ENCODE measurements at places on chromosomes 12 and 14.
A peak's percentile ranks its signal among the peaks of the same experiment; 100 is the strongest.

DNA sequence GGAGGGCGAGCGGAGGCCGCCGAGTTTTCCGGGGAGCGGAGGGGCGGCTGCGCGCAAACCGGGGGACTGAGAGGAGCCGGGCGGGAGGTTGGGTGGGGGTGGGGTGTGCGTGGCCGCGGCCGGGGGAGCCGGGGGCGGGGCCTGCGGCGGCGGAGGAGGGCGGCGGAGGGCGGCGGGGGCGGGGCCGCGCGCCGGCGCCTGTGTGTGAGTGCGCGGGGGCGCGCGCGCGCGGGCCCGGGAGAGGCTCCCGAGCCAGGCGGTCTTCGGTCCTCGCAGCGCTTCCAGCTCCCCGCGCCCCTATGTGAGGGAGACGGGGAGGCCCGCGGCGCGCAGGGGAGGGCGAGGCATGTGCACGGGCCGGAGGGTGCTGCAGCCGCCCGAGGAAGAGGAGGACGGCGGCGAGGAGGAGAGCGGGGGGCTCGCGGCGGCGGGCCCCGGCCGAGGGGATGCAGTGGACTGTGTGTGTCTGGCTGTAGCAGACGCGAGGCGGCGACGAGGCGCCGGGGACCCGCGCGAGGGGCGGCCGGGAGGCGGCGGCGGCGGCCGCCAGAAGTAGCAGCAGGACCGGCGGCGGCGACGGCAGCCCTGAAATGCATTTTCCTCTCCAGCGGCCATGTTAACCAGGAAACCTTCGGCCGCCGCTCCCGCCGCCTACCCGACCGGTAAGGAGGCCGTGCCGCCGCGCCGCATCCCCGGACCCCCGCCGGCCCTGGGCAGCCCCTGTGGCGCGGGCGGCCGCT lies at the start of gene DYRK2:
TSS of gene DYRK2 (plus strand) at position 225 of the 740 bp plus-strand sequence. CDS start at position 614, 389 bp downstream.
- peak; percentile 49 for DNase-seq

DNA sequence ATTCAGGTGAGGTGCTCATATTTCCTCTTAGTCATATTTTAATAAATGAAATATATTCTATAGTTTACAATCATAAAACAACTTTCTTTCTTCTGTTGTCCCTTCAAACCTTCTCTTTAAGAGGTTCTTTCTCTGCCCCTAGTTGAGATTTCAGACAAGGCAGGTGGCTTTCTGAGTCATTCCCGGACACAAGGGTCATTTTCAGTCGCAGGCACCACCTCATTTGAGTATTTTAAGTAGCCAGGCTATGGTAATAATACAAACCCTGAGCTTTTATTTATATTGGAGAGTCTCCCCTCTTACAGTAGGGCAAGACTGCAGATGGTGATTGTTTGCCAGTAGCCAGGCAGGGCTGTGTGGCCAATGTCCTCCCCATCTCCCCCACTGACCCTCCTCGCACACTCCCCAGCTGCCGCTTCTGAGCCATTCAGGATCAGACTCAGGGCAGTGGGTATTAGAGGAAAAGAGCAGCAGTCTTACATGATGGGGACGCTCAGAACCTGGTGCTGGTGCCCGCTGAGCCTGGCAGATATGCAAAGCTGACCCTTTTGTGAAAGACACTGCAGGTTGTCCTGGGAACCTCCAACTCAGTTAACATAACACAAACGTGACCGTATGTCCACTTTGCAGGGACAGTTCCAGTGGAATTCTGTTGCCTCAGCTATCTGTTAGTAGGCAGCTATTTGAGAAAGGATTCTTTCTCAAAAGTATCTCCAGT lies 101.1 kb upstream of the BCL2L14 start:
- no peak for DNase-seq

DNA sequence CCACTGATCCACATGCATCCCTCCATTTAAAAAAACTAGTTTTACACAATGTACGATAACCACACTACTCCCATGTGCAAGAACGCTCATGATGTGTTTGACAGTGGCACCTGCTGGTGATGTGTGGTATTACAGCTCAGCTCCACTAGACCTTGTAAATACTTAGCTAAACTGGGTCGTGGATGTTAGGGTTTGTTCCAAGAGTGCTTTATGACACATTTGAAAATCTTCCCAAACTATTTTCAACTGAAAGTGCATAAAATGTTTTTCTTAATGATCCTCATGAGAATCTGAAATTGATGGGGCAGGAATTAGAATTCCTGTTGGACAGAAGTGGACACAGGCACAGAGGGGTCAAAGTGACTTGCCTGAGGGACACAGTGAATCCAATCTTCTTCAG lies 99.2 kb downstream of the SCARB1 start:
- no peak for DNase-seq

DNA sequence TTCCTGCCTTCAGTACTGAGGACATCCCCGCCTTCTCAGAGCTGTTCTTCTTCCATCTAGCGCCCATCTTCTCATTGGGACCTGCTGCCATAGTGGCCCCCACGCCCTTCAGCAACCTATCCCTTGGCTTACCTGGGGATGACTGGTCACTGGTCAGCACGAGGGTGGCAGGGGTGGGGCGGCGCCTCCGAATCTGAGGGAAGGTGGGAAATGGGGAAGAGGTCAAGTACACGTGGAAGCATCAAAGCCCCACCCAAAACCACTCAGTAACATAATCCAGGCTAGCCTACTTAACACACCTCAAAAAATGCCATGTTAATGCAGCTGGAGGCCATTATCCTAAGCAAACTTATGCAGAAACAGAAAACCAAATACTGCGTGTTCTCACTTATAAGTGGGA lies 4.3 kb downstream of the PPP1R1A start:
- no peak for DNase-seq

DNA sequence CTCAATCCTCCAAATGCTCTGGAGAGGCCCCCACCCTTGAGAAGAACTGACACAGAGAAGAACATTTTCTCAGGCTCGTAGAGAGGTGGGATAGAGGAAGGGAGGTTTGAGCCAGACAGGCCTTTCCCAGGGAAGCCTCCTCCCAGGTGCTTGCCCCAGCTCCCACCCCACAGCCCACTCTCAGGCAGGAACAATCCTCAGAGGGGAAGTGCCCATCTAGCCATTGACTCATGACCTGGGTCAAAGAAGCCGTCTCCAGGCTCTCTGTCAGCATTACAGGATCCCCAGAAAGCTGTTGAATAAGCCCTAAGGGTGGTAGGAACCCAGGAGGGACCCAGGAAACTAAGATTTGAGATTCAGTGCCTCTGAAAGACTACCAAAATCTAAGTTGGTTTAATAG lies 3.8 kb downstream of the AQP6 start:
- DNase-seq: no peak

DNA sequence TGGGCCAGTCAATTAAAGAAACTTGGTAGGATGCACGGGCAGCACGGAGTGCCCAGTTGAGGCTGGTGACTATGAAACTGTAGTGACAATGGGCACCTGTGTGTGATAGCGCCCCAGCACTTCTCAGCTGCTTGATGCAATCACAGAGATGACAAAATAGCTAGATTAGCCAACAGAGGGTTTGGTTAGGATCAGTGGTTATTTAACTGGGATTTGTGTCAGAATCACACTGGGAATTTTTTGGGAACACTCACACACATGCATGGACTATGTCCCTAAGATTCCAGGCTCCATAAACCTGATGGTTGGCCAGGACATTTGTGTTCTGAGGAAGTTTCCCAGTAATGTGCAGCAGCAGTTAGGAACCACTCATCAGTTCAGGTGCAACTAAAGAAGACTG lies 51.2 kb upstream of the DAAM1 start:
- no peak for DNase-seq

DNA sequence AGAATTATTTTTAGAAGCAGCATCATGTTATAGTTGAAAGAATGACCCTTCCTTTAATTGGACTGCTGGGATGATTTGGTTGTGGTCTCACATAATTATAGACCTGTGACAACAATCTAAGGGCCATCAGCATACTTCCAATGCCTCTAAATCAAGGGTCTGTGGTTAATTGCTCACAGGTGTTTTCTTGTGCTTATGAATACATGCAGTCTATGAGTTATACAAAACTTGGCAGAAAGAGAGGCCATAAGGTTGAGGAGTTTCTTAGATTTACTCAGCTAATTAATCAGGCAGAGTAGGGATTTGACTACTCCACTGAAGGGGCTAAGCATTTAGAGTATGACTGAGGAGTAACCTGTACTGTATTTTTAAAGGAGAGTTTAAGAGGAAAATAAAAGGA lies 37.0 kb upstream of the FRMD6 start:
- DNase-seq: no peak

GRCh38 chr14:72755766-72756165 lies 138.1 kb downstream of the DPF3 start:
- DNase-seq: no peak

DNA sequence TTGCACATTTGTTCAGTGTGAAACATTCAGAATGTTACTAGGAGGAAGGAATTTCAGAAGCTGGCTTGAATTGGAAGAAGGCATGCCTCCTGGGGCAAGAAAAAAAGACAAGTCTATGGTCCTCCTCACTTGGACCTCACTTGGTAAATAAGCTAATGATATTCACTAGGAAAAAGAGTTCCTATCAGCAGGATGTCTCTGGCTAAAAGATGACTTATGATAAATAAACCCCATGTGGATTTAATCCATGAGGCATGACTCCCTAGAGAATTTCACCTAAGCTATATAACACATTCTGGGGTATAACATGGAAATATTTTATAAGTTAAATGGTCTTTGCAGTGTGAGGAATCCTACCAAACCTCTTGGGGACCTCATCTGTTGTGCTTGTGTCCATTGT lies 199.9 kb downstream of the LRIG3 start:
- no peak for DNase-seq

GRCh38 chr12:57604992-57605810 lies 577 bp downstream of the DTX3 start:
- no peak for DNase-seq

GRCh38 chr12:102564026-102564425 lies 83.7 kb upstream of the IGF1 start:
- DNase-seq: no peak

GRCh38 chr14:60643141-60643462 lies 6.2 kb downstream of the SIX1 start:
- DNase-seq: no peak

DNA sequence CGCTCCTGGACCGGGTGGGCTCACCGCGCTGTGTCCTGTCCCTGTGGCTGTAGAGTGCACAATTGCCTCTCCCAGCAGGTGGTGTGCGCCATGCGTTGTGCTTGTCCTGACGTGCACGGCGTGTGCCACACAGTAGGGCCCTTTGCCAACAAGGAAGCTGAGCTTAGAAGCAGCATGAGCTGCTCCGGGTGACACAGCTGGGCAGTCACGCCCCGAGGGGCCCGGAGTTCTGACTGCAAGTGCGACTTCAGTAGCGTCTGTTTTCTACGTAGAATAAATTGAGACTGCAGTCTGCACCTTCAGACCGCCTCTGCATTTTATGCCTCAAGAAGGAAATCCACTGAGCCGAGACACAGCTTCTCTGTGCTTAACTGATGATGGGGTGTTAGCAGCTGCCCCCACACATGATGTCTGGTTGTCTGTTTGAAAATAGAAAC lies 81.6 kb downstream of the ADGRD1 start:
- no peak for DNase-seq

DNA sequence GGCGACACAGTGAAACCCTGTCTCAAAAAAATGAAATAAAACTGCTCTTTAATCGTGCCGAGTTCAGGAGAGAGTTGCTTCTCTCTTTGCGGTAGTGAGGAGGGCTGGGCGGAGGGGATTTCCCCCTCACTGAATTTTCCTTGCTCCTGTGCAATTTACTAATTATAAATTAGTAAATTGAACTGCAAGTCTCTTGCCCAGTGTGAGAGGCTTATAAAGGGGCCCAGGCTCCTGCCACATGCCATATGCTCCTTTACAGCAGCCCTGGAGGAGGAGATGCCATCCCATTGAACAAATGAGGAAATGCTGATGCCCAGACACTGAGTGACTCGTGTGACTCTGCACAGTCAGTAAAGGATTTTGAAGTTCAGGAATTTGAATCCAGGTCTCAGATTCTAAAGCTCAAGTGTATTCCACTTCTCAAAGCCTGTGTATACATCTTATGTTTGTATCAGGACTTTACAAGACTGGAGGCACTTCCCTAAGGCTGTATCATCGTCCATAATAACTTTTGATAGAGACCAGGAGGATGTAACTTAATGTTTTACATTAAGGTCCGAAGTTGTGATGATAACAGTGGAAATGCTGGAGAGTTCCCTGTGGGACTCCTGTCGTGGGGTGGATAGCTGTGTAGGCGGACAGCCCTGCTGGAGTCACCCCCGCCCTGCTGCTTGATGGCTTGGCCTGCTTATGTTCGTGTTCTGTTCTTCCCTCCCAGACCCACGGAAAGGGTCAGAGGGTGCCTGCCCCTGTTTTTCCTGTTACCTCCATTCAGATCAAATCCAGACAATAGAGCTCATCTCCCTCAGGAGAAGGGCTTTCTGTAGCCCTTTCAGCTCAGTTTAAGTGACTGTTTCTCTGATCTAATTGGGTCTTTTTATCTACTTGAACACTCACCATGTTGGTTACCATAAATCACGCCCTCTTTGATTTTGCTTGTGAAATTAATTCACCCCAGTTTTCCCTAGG lies 13.9 kb downstream of the PELI2 start:
- no peak for DNase-seq

GRCh38 chr14:91751719-91752118 lies 19.8 kb upstream of the CATSPERB start:
- DNase-seq: no peak

DNA sequence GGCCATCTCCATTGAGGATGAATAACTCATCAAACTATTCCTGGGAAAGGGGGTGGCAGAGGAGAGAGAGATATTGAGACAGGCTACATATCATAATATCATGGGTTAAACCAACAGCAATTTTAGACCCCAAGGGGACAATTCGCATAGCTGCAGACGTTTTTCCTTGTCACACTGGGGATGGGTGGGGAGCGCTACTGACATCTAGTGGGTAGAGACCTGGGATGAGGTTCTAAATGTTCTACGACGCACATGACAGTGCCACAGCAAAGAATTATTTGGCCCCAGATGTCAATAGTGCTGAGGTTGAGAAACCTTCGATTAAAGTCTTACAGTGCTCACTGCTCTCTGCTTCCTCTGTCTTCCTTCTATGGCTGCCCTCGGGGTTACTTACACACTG lies 425.6 kb downstream of the NRXN3 start:
- DNase-seq: no peak

Data from activated CD8-positive, alpha-beta memory T cell treated with anti-CD3 and anti-CD28 coated beads for 4 hours (primary cell).